ENCODE measurements at places on chromosomes 2 and 18. TPM values are rescaled to one million over a fixed set of nuclear protein-coding genes. Genes with fewer than 3 reads are reported as not detected.

DNA sequence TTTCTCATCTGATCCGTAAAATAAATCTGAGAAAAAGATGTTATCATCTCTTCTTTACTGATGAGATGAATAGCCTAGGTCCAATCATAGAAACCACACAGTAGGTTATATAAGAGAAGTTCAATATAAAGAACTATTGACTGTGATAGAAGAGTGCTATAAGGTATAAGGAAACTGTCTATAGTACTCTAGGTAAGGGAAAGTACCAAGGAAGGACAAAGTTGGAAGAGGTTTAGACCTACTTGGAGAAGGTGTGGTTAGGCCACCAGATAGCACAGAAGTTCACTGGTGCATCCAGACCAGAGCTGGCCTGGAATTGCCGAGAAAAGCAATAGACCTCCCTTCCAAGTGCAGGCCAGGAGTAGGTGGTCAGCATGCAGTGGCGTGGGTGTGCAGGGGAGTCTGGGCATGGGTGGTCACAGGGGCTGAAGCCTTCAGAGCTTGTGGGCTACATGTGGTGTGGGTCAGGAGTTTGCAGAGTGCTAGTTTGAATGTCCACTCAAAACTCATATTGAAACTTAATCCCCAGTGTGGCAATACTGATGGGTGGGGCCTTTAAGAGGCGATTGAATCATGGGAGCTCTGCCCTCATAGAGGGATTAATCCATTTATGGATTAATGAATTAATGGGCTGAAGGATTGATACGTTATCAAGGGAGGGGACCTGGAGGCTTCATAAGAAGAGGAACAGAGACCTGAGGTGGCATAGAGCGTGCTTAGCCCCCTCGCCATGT is 86.3 kb downstream of the ALPK2 start:
- H3K36me3 ChIP-seq = no peaks in the 10 kb centered on the region
- DNase-seq = no peak
- no peak overlapping the region for H3K27ac ChIP-seq
- no peak overlapping the region for H3K4me3 ChIP-seq
- peaks cover 14% of the 10 kb centered on the region for H3K4me1 ChIP-seq

GRCh38 chr18:56235481-56236013 is 402.8 kb downstream of the TXNL1 start:
- no peak overlapping the region for H3K4me3 ChIP-seq
- no peaks in the 10 kb centered on the region for H3K4me1 ChIP-seq
- H3K36me3 ChIP-seq = no peaks in the 10 kb centered on the region
- H3K27me3 ChIP-seq = no peaks in the 10 kb centered on the region
- DNase-seq = no peak

GRCh38 chr2:203730883-203731282 is 24.4 kb downstream of the CD28 start:
- H3K27me3 ChIP-seq = no peaks in the 10 kb centered on the region
- peaks cover 50% of the 10 kb centered on the region for H3K36me3 ChIP-seq
- H3K27ac ChIP-seq = peak overlapping the region; percentile 43
- DNase-seq = no peak
- peaks cover 78% of the 10 kb centered on the region for H3K4me1 ChIP-seq

The MAP2 gene
- 0.48 TPM for polyA plus RNA-seq

GRCh38 chr2:212427638-212428037 is 111.0 kb downstream of the ERBB4 start:
- H3K27me3 ChIP-seq = no peaks in the 10 kb centered on the region
- H3K4me3 ChIP-seq = no peak overlapping the region
- H3K27ac ChIP-seq = no peak overlapping the region
- H3K4me1 ChIP-seq = no peaks in the 10 kb centered on the region
- DNase-seq = no peak
- no peaks in the 10 kb centered on the region for H3K36me3 ChIP-seq

DNA sequence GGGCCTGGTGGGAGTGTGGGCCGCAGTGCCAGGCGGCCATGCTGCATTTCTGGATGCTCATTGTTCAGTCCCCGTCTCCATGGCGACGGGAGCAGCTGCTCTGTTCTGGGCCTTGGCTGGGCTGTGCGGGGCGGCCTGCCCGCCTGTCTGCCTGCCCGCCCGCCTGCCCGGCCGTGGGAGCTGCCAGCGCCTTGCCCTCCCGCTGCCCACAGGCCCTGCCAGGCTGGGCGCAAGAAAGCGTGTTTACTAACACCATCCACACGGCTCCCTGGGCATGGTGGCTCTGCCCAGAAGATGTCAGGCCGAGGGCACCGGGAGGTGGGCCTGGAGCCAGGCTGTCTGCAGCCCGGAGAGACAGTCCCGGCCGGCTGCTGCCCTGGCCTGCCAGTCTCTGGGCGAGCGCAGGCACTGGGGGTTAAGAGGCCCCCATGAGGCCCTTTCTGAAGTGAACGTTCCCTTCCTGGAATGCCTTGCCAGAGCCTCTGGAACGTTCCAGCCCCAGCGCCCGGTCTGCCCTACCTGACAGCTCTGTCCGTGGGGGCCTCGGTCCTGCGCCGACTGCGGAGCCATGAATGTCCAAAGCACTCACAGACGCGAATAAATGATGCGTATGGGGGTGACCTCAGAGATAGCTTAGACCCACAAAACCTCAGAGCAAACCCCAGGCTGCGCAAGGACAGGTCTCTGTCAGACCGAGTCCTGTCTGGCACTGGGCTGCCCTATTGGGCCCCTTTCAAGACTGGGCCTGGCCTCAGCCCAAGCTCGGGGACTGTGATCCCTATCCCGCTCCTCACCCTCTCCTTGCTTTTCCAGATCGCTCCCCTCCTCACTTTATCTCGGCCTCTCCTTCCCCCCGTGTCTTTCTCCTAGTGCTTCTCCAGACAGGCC is 44.3 kb downstream of the MYCN start:
- no peak overlapping the region for H3K27ac ChIP-seq
- H3K36me3 ChIP-seq = no peaks in the 10 kb centered on the region
- H3K27me3 ChIP-seq = no peaks in the 10 kb centered on the region

The ANO7 gene
- 0.32 TPM for polyA plus RNA-seq

The FASTKD2 gene
- 29.5 TPM for polyA plus RNA-seq

The DNAH7 gene
- polyA plus RNA-seq = not detected

DNA sequence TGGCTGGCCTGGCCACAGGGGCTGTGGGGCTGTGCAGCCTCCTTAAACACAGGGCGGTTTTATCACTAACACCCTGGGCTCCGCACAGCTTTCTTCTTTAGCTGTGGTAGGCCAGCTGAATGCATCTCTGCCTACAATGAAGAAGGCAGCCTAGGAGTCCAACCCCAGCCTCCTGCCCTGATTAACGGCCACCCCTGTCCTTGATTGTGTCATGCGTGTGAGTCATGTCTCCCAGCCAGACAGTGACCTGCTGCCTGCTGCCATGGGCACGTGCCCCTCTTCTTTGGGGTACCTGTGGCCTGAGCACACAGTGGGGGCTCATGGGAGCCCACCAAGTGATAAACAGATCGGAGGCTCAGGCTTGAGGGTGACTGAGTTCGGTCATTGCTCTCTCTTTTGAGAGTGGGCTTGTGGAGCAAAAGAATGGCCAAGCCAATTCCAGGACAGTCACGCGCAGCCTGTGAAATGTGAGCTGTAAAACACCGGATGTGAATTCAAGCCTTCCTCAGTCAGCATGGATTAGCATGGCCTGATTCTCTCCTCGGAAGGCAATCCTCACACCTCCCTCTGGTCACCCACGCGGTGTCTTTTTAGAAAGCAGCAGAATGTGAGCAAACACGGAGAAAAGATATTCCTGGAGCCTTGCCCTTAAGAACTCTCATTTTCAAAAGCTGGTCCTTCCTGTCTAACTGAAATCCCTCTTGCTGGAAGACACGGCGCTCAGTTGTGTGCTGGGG is 144.1 kb downstream of the CELF4 start:
- no peak overlapping the region for H3K4me3 ChIP-seq
- no peaks in the 10 kb centered on the region for H3K36me3 ChIP-seq
- H3K27ac ChIP-seq = no peak overlapping the region
- H3K27me3 ChIP-seq = no peaks in the 10 kb centered on the region
- DNase-seq = no peak
- no peaks in the 10 kb centered on the region for H3K4me1 ChIP-seq

- no peak for DNase-seq
- no peak overlapping the region for H3K27ac ChIP-seq
- no peak overlapping the region for H3K4me3 ChIP-seq
Measured at GRCh38 chr18:55224086-55224625, 264.9 kb upstream of the CCDC68 start.

DNA sequence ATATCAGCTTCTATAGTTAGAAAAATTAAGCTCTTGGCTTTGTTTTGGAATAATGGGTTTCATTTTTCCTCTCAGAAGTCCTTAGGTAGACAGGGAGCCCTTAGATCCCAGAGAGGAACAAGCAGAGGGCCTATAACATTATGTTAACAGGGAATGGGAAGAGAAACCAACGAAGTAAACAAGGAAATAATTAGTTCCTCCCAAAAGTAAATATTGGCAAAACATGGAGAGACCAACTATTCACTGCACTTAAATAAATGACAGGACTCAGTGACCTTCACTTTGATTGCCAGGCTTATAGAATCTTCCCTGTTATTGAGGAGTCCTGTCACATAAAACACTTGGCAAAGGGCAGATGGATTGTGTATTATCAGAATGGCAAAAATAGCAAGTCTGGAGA is 5.3 kb downstream of the CRIM1 start:
- no peaks in the 10 kb centered on the region for H3K27me3 ChIP-seq
- H3K4me3 ChIP-seq = no peak overlapping the region
- H3K4me1 ChIP-seq = peaks cover 13% of the 10 kb centered on the region

- no peaks in the 10 kb centered on the region for H3K4me1 ChIP-seq
- no peaks in the 10 kb centered on the region for H3K36me3 ChIP-seq
- no peak overlapping the region for H3K27ac ChIP-seq
Measured at GRCh38 chr2:199160081-199160480, 297.7 kb downstream of the SATB2 start.

DNA sequence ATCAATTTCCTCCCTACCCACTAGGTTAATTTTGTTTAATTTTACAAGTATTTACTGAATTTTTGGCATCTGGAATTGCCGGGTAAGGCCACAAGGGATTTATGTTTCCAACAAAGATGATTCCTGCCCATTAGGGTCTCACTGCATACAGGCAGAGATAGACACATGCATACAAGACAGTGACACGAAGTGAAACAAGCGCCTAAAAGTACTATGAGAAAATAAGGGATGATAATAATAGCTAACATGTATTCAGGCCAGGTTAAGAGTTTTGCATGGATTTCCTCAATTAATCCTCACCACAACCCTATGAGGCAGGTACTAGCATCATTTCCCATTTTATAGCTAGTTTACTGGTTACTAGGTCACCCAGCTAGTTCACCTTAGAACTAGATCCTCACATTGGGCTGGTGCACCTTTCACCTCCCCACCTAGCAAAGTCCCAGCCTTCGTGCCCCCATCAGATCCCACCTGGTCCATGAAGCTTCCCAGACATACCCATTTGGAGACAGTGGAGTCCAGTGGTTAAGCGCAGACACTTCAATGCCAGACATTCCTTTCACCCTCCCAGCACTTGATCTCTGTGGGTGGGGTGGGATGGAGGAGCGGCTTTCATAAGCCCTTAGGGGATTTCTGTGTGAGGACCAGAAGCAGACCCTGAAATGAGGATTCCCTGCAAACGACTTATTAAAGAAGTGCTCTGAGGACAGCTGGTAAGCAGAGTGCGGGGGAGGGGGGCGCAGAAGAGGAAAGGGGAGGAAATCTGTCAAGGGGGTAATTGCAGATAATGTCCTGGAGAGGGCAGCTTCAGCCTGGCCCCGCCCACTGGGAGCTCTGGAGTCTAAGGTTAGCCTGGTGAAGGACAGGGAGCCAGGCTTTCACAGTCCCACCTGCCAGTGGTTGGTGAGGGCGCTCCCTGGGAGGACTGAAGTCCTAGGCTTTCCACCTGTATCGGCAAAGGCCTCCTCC is 5.8 kb upstream of the DGUOK start:
- H3K36me3 ChIP-seq = no peaks in the 10 kb centered on the region
- H3K27me3 ChIP-seq = no peaks in the 10 kb centered on the region
- DNase-seq = peak; percentile 26

DNA sequence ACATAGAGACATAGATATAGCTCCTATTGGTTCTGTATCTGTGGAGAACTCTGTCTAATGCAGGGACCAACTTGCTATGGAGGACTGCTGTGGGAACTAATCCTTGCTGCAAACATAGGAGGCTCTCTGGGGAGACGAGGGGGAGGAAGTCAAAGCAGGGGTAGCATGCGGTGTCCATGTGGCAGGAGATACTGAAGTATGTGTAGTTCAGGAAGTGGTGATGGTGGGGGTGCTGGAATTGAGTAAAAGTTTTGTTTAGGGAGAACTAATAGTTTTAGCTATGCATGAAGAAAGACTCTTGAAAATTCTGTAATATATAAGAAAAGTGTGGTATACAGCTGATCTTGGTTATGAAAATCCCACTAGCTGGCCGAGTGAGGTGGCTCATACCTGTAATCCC is 62.0 kb downstream of the ANKRD44 start:
- H3K27me3 ChIP-seq = no peaks in the 10 kb centered on the region
- DNase-seq = no peak
- peak overlapping the region; percentile 17 for H3K4me3 ChIP-seq
- H3K36me3 ChIP-seq = no peaks in the 10 kb centered on the region
- H3K4me1 ChIP-seq = peaks cover 56% of the 10 kb centered on the region

GRCh38 chr2:29196792-29197788 is 81.9 kb downstream of the CLIP4 start:
- no peak overlapping the region for H3K27ac ChIP-seq
- no peaks in the 10 kb centered on the region for H3K36me3 ChIP-seq
- peak; percentile 86 for DNase-seq
- H3K4me1 ChIP-seq = no peaks in the 10 kb centered on the region

DNA sequence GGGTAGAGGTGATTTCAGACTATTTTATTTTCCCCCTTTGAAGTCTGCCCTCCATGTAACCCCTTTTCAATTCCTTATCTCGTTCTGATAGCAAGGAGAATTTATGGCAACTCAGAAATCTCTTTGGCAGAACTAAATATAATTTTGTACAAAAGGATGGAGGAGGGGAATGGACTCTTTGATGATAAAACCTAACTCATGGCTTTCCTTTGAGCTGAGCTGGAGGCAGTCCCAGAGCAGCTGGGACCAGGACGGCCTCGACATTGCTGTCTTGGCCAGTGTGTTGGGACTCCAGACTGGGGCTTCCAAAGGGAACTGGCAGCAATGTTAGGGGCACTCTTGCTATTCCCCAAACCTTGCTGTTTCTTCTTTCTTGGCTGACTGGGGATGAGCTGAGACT is 47.7 kb downstream of the PAX8 start:
- no peak overlapping the region for H3K27ac ChIP-seq
- H3K27me3 ChIP-seq = no peaks in the 10 kb centered on the region
- no peak overlapping the region for H3K4me3 ChIP-seq
- H3K4me1 ChIP-seq = no peaks in the 10 kb centered on the region
- H3K36me3 ChIP-seq = no peaks in the 10 kb centered on the region

DNA sequence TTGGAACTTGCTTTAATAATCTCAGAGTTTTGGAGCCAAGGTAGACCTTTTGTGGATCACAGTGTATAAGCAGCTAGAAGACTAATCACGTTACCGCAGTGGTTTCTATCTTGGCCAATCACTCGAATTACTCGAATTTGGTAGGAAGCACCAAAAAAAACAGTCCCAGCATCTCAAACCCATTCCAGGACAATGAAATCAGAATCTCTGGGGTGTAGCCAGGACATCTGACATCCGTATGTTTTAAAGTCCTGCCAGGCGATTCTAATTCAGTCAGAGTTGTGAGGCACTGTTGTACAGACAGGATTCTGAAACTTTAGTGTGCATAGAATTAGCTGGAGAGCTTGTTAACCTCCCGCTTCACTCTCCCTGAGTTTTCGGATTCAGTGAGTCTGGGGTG is 30.8 kb downstream of the GRHL1 start:
- H3K36me3 ChIP-seq = no peaks in the 10 kb centered on the region
- DNase-seq = no peak
- H3K27me3 ChIP-seq = no peaks in the 10 kb centered on the region
- H3K4me3 ChIP-seq = no peak overlapping the region

The ENOSF1 gene
- polyA plus RNA-seq = 12.2 TPM

Measured in naive thymus-derived CD4-positive, alpha-beta T cell (primary cell).